ENCODE measurements at places on chromosomes 7 and 10.

GRCh38 chr10:68302503-68302823 is 29.4 kb upstream of the HNRNPH3 start:
- no peak for DNase-seq

DNA sequence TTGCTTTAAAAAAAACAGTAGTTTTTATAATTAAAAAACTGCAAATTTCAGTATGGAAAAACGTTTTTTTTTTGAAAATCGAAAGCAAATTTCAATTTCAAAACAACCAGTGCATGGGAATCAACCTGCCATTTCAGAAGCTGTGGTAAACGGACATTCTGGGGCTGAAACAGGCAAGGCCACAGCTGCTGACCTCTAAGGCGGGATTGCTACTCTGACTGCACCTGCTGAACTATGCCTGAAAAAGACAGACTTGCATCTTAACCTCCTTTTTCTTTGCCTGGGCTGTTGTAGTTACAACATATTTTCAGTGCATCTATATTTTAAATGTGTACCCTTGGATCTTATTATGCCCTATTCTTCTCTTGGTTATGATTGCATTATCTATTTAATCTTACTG is 303.0 kb upstream of the SP8 start:
- no peak for DNase-seq

DNA sequence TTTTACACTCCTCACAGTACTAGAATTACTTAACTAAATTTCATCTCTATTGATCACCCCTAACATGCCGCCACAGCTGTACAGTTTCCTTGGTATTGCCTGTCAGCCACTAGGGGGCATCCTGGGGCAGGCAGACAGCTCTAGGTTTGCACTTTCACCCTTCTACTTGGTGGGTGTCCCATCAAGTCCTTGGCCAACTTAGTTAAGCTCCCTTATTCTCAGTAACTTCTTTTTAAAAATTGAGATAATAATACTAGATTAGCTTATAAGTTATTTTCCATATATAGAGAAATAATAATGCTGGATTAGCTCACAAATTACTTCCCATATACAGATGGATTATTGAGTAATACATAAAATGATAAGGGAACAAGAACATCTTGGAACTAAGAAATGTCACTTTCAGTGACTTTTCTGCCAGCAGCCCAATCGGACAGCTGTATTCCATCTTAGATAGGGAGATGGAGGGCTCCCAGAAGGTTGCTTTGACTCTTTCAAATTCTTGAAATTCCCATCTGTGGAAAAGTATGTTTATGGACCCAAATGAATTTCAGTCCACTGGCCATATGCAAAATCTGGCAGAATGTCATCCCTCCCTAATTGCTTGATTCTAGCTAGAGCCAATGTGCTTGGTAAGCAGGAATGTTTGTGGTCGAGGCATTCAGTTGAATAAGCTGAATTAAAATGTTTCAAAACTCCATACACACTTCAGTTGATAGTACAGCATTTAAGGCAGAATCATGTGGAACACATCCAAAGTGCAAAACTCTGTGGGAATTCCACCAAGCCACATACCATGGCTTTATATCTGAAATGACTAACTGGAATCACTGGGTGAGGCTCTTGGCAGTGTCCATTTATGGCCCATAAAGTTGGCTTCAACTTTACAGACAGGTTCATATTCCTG is 309.7 kb downstream of the CSTF2T start:
- DNase-seq, result no peak

DNA sequence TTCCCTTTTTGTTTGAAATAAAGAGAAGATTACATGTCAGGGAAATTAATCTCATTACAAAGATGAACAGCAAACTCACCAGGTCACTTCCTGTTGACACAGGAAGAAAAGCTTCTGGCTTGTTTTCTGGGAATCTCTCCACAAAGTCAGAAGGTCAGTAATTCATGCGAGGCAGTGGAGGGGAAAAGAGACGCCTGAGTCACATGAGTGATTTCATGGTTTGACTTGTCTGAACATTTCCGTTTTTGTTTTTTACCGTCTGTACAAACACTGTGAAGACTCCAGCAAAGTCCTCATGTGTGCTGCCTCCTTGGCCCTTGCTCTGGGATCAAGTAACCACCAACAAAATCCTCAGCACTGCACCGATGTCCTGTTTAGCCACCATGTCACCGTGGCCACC is 2.5 kb upstream of the HABP2 start:
- no peak for DNase-seq

- DNase-seq, result no peak
Observed at GRCh38 chr7:151904270-151904669, 27.4 kb upstream of the PRKAG2 start.

DNA sequence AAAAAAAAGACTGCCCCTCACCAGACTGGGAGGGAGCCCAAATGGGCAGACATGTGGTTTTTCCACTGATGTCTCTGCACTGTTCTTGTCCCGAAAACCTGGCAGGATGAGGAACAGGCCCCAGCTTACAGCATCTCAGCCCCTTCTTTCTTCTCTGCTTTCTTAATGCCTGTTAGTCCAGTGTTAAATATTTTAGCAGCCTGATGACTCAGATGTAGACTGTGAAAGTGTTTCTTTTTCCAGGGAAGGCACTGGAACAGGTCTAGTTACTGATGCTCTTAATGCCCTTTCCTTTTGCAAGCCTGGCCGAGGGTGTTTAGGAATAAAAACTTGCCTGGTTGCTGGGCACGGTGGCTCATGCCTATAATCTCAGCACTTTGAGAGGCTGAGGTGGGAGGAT is 107.7 kb downstream of the TACC2 start:
- no peak for DNase-seq

DNA sequence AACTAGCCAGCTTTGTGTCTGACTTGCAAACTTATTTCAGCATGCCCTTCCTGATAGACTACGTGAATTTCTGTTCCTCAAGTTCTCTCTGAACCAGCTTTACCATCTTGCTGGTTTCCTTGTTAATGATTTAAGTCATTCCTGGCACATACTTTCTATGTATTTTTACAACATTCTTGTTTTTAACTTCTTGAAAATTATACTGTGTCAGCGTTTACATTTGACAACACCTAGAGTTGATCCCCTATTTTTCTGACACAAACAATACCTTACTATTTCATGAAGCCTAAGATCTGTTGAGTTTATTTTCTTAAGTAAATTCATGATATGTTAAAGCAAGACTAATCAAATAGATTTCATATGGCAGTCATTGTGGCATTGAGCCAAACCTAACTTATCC is 686.3 kb downstream of the XPNPEP1 start:
- DNase-seq, result no peak

GRCh38 chr10:79241990-79242619 is 105.2 kb upstream of the PPIF start:
- no peak for DNase-seq

DNA sequence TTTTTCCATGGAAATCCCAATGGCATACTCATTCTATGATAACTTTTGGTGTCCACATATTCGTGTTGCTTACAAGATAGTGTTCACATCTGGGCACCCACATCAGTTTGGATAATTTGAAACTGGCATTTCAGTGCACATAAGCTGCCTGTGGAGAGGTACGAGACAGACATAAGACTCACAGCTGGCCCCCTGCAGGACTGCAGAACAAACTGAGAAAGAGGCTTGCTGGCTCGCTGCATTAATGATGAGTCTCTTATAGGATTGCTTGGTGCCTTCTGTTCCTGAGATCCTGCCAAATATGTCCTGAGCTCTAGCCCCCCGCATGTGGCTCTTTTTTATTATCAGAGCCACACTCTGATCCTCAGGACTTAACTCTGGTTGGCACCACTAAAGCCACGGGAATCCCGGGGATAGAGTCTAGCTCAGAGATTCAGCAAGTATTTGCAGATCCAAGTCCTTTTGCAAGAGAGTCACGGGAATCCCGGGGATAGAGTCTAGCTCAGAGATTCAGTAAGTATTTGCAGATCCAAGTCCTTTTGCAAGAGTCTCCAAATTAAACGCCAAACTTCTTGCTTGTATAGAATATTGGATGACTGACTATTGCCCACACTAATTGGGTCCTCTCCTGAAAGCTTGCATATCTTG is 34.0 kb upstream of the JCAD start:
- DNase-seq, result no peak

- no peak for DNase-seq
Observed at GRCh38 chr10:6929148-6929830, 349.2 kb upstream of the PRKCQ start.

GRCh38 chr10:23408330-23408976 is 30.4 kb upstream of the OTUD1 start:
- peak; percentile 26 for DNase-seq

DNA sequence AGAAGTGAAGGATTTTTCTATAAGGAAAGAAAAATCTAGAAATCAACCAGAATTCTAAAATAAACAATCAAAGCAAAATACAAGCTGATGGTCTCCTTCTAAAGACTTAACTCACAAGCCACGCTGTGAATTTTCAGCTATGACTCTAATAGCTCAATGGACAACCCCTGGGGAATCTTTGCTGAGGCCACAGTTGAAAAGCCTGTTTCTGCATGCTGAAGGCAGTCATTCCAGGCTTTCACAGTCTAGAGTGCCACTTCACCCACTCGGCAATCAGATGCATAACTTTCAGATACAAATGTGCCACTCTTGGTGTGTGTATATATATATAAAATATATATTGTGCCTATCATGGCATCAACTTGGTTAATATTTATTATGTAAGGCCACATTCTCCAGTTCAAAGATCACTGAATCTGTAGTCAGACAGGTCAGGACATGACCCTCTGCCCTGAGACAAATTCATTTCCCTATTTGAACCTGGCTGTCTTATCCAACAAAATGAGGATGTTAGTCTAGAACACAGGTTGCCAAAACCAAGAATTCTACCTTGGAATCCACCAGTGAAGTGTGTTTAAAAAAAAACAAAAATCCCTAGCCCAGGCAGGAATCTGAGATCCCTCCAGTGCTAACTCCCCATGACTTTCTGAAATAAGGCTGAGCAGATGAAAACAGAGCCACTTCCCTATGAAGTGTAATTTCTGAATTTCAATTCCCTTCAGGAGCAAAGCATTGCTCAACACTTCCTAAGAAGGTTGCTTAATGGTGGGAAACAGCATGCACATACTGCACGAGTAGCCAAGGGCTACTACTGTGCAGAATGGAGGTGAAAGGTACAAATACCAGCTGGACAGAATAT is 9.9 kb downstream of the LIPA start:
- DNase-seq, result no peak

DNA sequence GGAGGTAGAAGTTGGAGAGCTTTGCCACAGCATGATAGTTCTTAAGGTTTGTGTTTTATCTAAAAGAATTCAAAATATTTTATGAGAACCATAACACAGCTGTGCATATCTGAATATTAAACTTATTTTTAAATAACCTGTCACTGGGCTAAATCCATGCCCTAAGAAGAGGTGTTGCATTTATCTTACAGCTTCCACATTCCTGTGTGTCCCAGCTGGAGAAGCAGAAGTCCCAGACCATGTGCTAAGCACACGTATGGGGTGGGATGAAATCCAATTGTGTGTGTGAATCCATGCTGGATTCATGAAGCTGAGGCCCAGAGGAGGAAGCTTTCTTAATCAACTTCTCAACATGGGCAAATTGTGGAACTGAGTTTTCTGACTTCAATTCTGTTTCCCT is 121.5 kb downstream of the PKD1L1 start:
- DNase-seq, result no peak

DNA sequence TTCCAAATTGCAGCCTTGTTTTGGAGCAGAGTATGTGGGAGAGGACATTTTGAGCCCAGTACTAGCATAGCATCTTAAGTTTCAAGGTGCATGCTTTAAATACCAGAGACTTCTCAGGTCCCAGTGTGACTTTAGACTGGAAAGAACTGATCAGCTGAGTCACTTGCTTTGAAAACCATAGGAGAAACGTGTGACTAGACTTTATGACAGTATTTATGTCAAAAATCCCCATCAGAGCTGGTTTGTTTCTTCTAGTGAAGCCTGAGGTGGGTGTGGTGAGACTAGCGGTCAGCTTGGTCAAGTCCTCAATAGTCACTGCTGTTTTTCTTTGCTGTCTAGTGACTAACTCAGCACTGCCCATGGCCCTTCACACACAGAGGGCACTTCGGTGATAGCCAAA is 724.2 kb downstream of the GATA3 start:
- DNase-seq, result no peak

DNA sequence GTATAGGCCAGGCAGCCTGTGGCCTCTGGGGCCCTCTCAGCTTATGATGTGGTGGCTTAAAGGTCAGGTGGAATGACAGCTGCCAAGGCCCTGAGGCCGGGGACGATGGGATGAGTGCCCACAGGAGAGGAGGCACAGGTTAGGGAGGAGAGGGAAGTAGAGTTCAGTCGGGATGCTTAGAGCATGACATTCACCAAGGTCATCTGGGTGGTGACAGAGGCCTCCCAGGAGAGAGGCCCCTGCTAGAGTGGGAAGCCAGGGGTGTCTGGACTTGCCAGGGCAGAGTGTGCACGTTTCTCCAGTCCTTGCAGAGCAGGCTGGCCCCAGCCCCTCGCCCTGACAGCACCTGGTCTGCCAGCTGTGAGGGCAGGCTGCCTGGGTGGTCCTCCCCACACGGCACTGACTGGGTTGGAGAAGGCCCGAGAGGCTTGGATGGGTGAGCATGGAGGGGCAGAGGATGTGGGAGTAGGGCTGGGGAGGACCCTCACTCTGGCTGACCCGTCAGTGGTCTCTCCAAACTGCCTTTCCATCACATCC is 1.5 kb downstream of the CALHM1 start:
- no peak for DNase-seq

- DNase-seq, result no peak
Observed at GRCh38 chr7:102860351-102860811, 52.4 kb upstream of the LRRC17 start.

- no peak for DNase-seq
Observed at GRCh38 chr10:106076496-106076895, 1088.0 kb downstream of the SORCS1 start.

- DNase-seq, result no peak
Observed at GRCh38 chr7:18426564-18427226, 68.9 kb upstream of the HDAC9 start.

DNA sequence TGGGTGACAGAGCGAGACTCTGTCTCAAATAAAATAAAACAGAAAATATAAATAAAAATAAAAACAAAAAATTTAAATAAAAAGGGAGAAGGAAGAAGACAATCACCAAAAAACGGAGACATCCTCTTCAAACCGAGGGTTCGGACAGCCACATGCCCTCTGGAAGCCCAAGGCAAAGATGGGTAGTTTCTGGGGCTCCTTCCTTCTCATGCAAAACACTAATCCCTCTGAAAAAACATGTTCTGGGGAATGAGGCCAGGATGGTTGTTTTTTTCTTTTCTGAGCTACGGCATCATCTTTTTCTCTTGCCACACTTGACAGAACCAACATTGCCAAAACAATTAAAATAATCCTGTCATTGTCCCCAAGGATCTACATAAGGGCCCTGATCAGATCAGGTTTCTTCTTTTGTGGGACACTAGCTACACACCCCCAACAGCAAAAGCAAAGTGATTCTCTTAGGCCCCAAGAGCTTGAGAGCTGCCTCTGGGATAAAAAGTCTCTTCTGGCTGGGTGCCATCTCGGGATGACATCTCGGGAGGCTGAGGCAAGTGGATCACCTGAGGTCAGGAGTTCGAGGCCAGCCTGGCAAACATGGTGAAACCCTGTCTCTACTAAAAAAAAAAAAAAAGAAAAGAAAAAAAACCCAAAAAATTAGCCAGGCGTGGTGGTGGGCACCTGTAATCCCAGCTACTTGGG is 14.2 kb upstream of the POR start:
- DNase-seq, result no peak

GRCh38 chr7:12066521-12066920 is 144.6 kb upstream of the TMEM106B start:
- no peak for DNase-seq

GRCh38 chr7:21960922-21961321 is 15.2 kb upstream of the CDCA7L start:
- DNase-seq, result no peak

GRCh38 chr10:24382979-24383663 is 174.2 kb downstream of the KIAA1217 start:
- peak; percentile 25 for DNase-seq

GRCh38 chr10:28984431-28984830 is 304.4 kb upstream of the LYZL1 start:
- DNase-seq, result no peak

Data from urinary bladder (tissue), 4 donors.